CD4-positive, alpha-beta T cell treated with Interleukin-6 for 4 hours (primary cell): ENCODE measurements at places on chromosomes 5 and 9.

- no peak for DNase-seq
Measured at GRCh38 chr5:128799945-128800344, 165.3 kb upstream of the SLC27A6 start.

DNA sequence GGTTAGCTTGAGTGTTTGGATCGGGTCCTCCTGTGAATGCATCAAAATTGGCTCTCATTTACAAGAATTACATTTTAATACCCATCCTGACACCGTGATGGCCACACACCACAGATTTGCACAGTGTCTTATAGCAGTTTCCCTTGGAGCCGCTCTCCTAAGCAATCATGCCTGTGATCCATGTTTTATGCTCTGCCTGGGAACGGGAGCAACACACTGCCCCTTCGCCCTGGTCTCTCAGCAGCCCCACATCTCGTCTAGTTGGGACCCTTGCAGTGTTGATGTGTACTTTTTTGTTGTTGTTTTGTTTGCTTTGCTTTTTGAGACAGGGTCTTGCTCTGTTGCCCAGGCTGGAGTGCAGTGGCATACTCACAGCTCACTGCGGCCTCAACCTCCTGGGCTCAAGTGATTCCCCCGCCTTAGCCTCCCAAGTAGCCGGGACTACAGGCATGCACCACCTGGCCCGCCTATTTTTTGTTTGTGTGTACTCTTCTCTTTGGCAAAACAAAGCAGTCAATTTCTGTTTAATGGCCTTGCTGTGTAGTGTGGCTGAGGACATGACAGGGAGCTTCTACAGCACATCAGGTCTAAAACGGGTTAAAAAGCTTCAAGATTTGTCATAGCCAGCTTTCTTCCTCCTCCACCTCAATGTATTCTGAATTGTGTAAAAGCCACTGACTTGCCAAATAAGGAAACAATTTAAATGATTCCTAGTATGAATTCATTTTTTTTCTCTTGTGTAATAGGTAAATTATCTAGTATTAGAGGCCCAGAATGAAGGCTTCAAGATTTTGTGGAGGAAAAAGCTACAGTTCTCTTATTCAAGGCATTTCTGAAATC, 101.6 kb upstream of the TBCA start:
- DNase-seq, result no peak

DNA sequence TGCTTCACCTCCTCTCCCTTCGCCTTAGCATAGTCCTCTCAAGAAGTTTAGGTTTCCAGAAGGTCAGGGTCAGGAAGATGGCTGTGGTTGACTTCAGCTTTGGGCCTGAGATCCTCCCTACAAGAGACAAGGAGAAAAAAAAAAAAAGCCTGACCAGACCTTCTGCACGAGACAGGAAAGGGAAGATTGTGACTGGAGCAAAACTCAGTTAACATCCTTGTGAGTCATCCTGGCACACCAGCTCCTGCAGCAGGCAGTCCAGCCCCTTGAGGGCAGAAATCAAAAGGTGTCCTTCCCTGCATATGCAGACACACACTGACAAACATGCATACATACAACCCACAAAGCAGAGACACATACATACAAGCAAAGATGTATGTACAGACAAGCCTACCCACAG, 18.0 kb upstream of the ENHO start:
- DNase-seq, result no peak

- DNase-seq, result no peak
Measured at GRCh38 chr9:88990729-88991065, 571 bp upstream of the S1PR3 start.

DNA sequence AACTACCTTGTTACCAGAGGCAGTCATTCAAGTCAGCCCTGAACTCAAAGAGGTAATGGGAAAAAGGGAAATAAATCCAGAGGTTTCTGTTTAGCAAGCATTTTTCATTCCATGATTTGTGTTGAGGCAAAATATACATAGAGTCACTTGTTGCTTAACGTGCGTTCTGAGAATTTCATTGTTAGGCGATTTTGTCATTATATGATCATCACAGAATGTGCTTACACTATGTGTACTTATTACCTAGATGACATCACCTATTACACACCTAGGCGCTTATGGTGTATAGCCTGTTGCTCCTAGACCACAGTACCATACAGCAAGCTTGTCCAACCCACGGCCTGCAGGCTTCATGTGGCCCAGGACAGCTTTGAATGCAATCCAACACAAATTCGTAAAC, 36.2 kb downstream of the NUP214 start:
- no peak for DNase-seq

- DNase-seq, result peak; percentile 49
Measured at GRCh38 chr5:61332358-61332749, 296 bp downstream of the ZSWIM6 start.

DNA sequence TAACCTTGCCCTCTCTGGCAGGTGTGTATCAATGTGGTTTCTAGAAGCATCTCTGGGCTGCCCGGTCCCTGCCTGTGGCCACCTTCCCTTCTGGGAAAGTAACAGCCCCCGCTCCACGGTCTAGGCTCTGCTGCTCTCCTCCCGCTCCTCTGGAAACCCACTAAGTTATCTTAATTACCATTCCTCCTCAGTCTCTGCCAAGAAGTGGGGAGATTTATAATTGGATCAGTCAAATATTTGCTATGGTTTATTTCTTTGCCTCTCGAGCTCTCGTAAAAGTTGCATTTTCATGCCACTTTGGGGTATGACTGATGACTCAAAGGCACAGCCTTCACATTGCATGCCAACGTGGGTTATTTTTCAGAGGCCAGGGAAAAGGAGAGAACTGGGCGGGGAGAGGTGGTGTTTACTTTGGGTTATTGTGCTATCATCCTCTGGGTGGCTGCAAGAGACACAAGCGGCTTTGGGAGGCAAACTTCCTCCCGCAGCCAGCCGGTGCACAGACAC, 205.3 kb upstream of the WWC1 start:
- DNase-seq, result no peak

GRCh38 chr5:124642151-124642550, 104.3 kb downstream of the ZNF608 start:
- DNase-seq, result no peak

GRCh38 chr5:149434162-149435014, 55.3 kb upstream of the IL17B start:
- peak; percentile 66 for DNase-seq

DNA sequence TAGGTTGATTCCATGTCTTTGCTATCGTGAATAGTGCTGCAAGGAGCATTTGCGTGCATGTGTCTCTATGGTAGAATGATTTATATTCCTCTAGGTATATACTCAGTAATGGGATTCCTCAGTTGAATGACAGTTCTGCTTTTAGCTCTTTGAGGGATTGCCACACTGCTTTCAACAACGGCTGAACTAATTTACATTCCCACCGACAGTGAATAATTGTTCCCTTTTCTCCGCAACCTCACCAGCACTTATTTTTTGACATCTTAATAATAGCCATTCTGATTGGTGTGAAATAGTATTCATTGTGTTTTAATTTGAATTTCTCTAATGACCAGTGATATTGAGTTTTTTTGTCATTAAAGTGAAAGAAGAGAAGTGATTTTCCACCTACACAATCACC, 18.5 kb downstream of the IFNA5 start:
- no peak for DNase-seq

DNA sequence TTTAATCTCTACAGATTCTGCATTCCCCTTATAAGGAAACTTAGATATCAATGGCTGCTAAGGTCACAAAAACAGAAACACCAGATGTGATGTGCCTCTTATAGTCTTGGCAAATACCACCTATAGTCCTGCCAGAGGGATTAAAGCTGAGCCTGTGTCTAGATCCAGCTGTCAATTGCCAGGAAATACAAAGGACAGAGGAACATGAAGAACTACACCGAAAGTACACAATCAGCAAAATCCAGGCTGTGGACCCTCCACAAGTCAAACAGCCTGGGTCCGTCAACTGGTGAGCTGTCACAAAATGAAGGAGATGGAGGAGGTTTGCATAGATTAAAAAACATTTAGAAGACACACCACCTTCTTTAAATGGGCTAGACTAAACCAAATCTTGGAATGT, 85.4 kb downstream of the KLF4 start:
- no peak for DNase-seq

DNA sequence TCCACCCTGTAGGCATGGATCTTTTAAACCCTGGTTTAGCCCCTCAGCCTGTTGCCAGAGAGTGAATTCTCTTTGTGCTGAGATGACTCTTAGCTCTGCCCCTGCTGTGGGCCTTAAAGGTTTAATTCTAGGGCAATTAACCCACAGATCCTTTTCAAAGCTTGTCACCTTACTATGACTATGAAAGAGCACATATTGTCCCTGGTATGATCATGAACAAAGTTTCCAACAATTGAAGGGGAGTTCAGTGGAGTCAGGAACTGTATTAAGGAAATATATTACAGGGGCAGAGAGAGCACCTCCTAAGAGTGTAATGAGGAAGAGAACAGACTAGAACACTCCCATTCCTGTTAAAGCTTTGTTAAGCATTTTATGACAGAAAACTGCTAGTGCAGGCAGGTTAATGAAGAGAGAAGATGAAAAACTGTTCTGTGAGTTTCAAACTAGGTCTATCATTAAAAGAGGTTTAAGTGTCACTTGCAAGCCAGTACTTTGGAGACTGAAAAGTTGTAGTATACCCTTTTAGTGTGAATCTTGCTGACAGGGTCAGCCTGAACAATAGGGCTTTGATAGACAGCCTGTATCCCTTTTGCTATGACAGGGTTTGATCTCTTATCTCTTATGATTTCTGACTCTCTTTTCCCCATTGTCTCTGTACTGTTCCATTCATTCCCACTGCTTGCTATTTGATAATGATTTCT, 104.2 kb upstream of the ELL2 start:
- no peak for DNase-seq

GRCh38 chr9:76451234-76451633, 7.7 kb upstream of the GCNT1 start:
- DNase-seq, result no peak

DNA sequence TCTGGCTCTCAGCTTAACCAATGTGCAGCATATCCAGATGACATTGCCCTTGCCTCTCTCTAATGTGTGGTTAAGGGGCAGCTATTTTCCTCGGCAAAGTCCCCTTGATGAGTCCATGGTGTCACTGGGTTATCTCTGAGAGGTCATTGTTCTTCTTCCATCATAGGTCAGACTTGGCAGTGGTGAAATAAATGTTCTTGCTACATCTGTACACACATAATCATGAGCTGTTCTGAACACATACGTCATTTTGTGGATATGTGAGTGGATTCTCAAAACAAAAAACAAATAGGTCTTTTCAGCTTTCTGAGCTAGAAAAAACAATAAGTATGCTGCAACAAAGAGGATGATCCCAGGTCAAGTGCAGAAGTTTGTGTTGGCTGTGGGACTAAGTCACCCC, 134.7 kb upstream of the PTPN3 start:
- no peak for DNase-seq

- DNase-seq, result no peak
Measured at GRCh38 chr9:97640325-97640724, 6.7 kb downstream of the NCBP1 start.

GRCh38 chr9:12629067-12629466, 64.1 kb upstream of the TYRP1 start:
- DNase-seq, result no peak

- DNase-seq, result peak; percentile 44
Measured at GRCh38 chr5:96885518-96886338, 9.4 kb downstream of the ERAP2 start.

GRCh38 chr5:32752411-32752810, 41.3 kb downstream of the NPR3 start:
- no peak for DNase-seq

- DNase-seq, result no peak
Measured at GRCh38 chr9:36100532-36100931, 36.0 kb upstream of the GLIPR2 start.

GRCh38 chr5:114437936-114438335, 76.1 kb downstream of the KCNN2 start:
- no peak for DNase-seq

- DNase-seq, result no peak
Measured at GRCh38 chr5:82720213-82721086, 356.7 kb downstream of the TMEM167A start.

- no peak for DNase-seq
Measured at GRCh38 chr5:17396247-17396646, 101.8 kb upstream of the TAF11L2 start.

DNA sequence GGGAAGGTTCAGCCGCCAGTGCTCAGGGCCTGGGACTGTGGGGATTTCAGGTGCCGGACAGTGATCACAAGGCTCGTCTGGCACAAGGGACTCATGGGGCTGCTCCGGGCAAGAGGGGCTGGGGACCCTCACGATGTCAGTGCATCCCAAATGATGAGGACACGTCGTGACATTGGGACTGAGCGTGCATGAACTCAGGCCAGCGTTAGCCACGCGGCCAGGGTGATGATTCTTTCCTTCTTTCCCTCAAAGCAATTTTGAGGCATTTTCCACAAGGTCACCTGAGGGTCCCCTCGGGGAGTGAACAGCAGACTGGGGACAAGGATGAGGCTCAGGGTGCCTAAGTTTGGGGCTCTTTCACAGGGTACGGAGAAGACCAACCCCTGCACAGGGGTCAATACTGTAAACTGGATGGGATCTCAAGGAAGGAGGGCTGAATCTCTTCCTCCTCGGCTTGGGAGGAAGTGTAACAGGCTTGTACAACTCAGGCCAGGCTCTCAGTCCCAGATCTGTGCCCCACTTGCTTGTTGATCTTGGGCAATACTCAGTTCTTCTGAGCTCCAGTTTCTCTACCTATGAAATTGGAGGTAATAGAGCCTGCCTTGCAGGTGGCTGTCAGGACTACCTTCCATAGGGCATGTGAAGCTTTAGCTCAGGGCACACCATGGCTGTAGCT, 78.5 kb downstream of the PRRT1B start:
- DNase-seq, result no peak

- DNase-seq, result no peak
Measured at GRCh38 chr5:144307736-144308135, 137.1 kb downstream of the KCTD16 start.

GRCh38 chr9:31848505-31849285, 535.7 kb upstream of the ACO1 start:
- no peak for DNase-seq

DNA sequence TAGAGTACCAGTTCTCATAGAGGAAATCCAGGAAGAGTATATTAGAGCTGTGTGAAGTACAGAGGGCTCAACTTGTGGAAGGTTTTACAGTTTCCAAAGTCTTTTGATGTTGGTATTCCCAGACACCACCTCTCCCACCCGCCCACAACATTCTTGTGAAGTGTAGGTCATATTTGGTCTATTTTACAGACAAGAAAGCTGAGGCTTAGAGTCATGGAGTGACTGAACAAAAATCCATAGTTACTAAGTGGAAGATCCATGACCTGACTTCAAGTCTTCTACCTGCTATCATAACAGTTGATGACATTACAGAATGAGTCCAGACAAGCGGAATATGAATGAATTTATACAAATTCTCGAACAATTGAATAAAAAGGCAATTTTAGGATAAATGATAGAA, 187.1 kb upstream of the RPS23 start:
- no peak for DNase-seq
